ENCODE measurements at places on chromosomes 12 and 14.

- no peak for DNase-seq
Measured at GRCh38 chr12:89469361-89469760, 55.2 kb downstream of the GALNT4 start.

DNA sequence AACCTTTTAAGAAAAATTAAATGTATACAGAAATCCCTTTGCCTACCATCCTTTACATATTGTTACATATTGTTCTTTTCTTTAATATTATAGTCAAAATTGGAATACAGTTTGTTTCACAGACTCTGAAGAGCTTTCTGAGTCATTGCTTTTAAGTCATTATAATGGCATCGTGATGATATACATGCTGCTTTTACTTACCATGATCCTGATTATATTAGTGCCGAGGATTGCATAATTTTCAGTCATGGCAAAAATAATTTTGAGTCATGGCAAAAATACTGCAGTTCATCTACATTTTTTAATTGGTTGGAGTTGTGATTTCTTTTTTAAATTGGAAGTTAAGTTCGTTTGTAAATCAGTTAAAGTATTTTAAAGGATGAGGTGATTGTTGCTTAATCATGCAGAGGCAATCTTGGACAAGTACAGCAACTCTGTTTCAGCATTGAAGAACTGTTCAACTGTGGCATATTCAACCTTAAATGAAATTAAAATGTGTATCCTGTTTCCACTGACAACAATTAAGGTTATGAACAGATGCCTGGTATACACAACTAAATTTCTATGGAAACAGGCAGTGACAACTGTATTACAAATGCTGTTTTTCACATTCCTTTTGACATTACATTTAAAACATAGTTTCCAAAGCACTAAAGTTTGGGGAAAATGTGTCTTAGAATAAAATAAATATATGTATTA, 142.3 kb downstream of the PCNX1 start:
- DNase-seq = no peak

DNA sequence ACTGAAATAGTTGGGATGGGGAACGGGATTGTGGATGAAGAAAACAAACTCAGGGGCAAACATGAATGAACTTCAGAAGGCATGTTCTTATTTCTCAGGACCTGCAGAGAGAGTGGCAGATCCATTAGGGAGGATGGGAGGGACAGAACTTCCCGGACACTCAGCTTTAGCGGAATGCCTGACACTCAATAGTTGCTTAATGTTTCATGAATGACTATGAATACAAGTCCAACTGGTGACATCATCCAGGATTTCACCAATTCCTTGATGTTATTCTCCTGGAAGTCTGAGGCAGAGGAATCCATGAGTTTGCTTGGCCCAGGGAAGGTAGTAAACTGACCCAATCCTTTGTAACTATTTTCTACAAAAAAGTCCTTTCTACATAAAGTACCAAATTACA, 37.8 kb upstream of the LRRC10 start:
- no peak for DNase-seq

GRCh38 chr14:105060751-105061427, 4.3 kb downstream of the GPR132 start:
- no peak for DNase-seq

DNA sequence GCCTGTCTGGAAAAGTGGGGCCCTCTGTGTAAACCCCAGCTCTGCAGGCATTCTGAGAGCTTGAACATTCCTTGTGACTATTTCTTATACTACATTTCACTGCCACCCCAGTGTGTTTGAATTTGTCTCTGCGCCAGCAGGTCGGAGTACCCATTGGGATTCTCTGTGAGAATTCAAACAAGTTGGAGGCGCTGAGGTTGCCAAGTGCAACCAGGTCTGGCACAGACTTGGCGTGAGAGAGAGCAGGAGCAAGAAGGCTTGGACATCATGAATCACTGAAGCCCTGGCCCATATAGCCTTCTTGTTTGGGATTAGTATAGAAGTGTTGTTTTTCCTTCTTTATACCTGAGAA, 33.0 kb upstream of the ATP2A2 start:
- DNase-seq = no peak

GRCh38 chr14:77144412-77145115, 3.0 kb upstream of the ZDHHC22 start:
- peak; percentile 38 for DNase-seq

- no peak for DNase-seq
Measured at GRCh38 chr12:926641-927040, 22.9 kb downstream of the RAD52 start.

DNA sequence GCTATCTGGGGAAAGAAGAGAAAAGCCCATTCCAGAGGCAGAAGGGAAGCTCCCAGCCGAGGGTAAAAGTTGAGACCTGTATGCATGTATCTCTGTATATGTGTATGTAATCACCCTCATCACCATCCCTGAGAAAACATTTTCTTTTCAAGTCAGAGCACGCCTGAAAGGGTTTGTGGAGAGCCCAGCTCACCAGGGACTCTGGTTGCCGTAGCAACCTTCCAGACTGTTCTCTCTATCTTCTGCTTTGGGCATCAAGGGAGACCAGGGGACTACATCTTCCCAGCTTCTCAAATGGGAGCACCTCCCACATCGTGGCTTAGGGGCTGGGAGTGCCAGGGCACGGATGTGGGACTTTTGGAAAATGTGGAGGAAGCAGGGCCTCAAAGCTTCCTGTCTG, 93.5 kb downstream of the GALNT8 start:
- DNase-seq = no peak

DNA sequence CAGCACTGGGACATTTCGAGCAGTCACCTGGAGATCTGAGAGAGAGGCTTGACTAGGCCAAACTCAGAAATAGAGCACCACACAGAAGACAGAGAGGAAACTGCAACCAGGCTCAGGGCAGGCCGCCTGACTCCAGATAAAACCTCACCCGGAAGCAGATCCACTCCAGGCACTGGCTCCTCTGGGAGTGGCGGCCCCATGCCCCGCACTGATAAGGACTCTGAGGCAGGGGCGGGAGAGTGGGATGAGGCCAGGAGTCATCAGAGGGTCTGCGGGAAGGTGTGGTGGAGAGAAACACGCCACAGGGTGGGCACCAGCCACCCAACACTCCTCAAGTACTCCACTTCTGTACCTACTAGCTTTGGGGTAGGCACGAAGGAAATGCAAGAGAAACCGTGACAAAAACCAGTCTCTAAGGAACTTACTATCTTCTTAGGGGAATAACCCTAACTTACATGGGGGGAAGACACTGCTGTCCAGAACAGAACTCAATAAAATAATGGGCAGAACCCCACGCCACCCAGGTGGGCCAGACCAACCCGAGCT, 71.3 kb downstream of the CHGA start:
- DNase-seq = no peak

GRCh38 chr12:1517734-1518525, 76.5 kb downstream of the FBXL14 start:
- DNase-seq = no peak

GRCh38 chr14:34883954-34884353, 8.8 kb upstream of the BAZ1A start:
- DNase-seq = no peak

DNA sequence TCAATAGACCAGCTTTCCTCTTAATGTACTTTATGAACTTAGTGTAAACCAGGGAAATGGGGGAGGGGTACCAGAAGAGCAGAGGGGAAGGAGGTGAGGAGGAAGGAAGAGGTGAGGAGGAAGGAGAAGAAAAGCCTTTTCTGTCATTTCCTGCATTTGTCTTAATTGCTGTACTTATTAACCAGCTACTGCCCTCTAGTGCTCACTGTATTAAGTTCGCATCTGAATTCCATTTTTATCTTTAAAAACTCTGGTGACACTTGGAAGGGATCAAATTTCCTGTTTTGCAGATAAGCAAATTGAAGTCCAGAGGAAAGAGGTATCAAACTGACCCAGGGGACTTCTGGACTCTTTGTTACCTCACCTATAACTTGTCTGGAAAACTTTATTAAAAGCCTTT, 22.2 kb downstream of the MANSC1 start:
- peak; percentile 84 for DNase-seq

GRCh38 chr14:79840103-79840502, 371.2 kb downstream of the DIO2 start:
- DNase-seq = no peak

- DNase-seq = no peak
Measured at GRCh38 chr12:5582541-5582940, 150.6 kb downstream of the NTF3 start.

DNA sequence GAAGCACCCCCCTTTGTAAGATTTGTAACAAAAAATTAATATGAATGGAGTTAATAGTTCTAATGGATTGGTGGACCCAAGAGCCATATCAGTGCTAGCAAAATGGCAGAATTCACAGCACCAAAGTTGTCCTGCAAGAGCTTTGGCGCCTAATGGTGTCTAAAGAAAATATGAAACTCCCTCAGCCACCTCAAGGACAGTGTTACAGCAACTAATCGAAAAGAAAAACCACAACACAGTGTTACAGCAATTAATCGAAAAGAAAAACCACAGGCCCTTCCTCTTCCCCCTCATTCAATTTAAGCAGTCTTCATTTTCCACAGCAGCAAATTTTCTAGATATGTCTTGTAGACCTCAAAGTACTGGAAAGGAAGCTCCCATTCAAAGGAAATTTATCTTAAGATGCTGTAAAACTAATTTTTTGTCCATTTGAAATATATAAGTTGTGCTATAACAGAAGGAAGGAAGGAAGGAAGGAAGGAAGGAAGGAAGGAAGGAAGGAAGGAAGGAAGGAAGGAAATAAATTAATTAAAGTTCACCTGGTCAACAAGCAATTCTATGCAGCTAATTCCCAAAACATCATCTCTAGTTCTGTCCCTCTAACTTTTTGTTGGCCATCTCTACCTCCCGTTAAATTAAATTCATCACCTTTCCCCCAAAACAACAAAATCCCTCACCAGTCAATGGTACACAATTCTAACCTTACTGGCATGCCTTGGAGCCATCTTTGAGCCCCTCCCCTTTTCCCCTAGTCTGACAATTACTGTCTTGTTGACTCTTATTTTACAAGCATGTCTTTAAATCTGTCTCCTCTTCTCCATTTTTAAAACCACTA, 17.4 kb downstream of the LRP6 start:
- no peak for DNase-seq

- DNase-seq = no peak
Measured at GRCh38 chr12:22731236-22731635, 106.3 kb downstream of the ETNK1 start.

GRCh38 chr12:50110762-50111351, 1.2 kb upstream of the COX14 start:
- peak; percentile 51 for DNase-seq

GRCh38 chr12:128951448-128951847, 98.2 kb downstream of the GLT1D1 start:
- DNase-seq = peak; percentile 12

DNA sequence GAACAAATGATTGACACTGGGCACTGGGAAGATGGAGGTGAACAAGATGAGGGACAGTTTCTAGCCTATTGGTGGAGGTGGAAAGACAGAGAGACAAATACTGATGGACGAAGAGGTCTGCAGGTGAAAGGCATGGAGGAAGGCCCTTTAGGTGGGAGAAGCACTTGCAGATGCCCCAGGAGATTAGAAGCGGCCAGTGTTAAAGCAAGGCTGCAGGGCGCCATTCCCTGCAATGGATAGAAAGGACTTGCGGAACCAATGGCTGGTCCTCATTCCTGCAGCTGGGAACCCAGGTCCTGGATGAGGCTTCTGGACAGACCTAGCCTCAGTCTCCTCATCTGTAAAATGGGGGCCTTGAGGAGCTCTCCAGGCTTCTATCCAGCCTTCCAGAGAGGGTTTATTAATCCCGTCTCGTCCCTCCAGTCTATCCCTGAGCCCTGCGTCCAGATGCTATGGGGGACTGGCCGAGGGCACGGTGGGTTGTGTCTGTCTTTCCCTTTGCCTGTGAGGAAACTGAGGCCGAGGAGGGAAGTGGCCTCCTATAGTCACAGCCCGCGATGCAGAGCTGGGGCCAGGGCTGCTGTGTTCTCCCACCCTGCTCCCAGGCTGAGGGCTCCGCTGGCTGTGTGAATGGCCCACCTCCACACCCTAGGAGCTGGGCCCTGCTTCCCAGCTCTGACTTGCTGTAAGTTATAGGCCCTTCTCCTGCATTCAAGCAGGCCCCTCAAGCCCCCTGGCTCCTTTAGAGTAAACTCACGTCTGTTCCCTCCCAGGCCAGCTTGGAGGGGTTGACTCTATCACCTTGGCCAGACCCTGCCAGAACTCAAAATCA, 33.0 kb downstream of the CYP46A1 start:
- no peak for DNase-seq

GRCh38 chr12:53468282-53468681, 16.4 kb downstream of the PCBP2 start:
- DNase-seq = no peak

GRCh38 chr14:51478175-51478621, 173.5 kb upstream of the FRMD6 start:
- DNase-seq = no peak

DNA sequence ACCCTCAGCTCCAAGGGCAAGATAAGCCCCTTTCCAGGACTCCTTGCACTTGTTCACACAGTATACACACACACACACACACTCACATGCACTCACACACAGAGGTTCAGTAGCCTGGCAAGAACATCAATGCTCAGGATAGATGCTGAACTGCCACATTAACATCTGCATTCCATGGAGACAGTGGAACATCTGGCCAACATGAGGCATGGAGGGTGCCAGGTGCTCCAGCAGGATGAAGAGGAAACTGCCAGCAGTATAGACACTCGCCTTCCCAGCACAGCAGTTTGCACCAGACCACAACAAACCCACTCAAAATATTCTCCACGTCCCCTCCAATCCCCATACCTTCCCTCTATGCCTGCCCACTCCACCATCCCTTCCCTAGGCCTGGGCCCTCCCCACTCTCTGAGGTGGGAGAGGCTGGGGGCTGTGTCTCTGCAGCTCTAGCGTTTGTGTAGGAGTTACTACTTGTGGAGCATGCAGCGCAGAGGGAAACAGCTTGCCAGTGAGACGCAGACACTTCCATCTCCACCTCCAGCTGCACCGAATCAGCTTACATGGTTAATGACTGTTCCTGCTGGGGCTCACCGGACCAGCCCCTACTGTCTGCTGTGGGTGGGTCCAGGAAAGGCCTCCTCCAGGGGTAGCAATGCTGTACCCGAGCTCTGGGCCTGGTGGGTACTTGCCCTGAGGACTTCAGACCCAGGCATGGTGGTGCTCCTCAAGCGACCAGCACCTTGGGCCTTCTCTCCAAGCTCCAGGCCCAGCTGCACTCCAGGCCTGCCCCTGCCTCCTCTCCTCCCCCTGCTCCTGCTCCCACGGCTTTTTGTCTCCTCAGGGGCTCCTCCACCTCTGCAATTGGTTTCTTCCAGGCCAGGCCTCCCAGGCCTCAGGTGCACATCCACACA, 18.6 kb upstream of the PLEKHG3 start:
- peak; percentile 53 for DNase-seq

GRCh38 chr12:104372061-104372720, 68.7 kb downstream of the EID3 start:
- no peak for DNase-seq

- DNase-seq = peak; percentile 56
Measured at GRCh38 chr12:107622001-107622400, 63.6 kb upstream of the PWP1 start.

- DNase-seq = no peak
Measured at GRCh38 chr14:39740454-39740853, 308.2 kb upstream of the FBXO33 start.

GRCh38 chr14:65333943-65334687, 78.4 kb upstream of the FUT8 start:
- no peak for DNase-seq
